RPMI8226 (cell line): ENCODE measurements at places on chromosomes 1 and 21.

GRCh38 chr1:58159434-58159830 is 387.1 kb downstream of the OMA1 start:
- no peak for DNase-seq

- DNase-seq: no peak
Measured at GRCh38 chr1:110477041-110477440, 26.1 kb downstream of the PROK1 start.

DNA sequence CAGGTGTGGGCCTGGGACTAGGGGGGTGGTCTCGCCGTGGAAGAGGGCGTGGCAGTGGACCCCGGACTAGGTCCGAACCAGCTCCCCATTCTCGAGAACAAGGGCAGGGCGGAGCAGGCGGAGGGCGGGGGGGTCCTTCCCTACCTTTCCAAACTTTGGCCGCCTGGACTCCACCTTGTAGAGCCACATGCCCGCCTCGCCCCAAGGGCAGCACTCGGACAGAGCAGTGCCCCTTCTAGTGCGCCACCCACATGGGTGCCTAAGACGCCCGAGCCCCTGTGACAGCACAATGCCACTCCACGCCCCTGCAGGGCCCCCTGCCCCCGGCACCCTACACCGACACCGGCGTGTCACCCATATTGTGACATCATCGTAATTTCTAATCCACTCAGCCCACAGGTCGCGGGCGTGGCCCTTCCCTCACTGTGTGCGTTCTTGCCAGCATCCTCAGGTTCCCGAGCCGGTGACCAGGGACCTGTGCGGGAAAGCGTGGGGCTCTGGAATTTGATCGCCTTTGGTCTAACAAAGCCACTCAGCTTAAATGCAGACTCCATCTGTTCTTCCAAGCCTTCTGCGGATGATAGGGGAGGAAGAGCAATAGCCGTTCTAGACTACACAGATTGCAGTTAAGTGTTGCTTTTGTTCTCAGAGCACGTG is 553 bp upstream of the STMN1 start:
- DNase-seq: no peak

DNA sequence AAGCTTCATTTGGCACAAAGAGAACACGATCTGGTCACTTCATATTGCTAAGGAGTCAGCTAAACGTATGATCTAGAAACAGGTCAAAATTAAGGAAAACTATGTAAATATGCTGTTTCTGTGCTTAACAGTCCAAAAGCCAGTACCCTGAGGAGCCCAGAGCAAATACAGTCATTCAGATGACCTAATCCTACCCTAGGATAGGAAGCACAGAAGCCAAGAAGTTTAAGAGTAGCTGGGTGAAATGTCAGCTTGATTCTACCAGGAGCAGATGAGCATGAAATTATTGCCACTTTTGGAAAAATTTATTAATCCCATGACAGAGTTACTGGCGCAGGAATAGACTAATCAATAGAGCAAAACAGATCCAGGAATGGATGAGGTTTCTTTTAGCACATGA is 18.3 kb downstream of the SORT1 start:
- DNase-seq: no peak
